ENCODE measurements at places on chromosomes 3 and 15.

- DNase-seq: no peak
Observed at GRCh38 chr15:36208868-36209582, 370.4 kb upstream of the CDIN1 start.

DNA sequence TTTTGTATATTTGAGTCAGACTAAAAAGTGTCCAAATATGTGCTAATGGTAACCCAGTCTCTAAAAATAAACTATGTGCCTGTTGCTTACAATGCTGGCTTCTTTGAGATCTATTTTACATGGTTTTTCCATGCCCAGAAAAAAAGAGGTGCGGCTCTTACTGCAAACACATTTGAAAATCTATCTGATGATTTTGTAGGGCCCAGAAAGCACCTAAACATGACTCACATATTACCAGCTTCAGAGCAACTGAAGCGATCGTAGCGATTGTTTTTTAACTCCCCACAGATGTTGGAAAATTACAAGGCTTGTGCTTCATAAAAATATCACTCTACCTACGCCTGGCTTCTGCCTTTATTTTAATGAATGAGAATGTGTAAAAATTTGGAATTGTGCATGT is 53.5 kb downstream of the SUCNR1 start:
- no peak for DNase-seq

DNA sequence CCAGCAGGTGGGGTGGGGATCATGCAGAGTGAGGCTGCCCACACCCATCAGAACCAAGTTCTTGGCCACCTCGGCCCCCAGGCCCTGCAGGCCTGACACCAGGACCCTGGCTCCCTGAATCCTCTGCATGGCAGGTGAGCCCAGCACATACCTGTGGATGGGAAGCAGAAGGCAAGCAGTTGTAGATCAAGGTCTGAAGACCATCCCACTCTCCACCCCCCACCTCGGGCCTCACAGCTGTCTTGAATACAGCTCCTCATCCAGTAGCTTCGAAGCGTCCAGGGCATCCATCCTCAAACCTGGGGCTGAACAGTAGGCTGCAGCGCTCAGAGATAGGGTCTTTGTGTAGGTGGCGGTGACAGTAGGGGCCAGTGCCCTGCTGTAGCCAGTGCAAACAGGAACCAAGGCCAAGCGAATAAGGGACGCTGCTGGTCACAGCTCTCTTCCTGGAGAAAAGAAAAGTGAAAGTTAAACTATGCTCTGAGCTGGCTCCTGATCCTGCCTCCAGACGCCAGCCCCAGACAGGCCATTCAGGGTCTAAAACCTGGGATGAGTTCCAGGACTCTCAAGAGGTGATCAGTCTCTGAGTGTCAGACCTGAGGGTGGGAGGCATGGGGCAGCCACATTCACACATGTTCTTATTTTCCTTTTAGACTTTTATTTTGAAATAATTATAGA is at the start of gene UBA7:
UBA7 (minus strand) TSS at position 457 of the 678 bp plus-strand sequence; CDS start at position 291, 166 bp downstream.
- no peak for DNase-seq

DNA sequence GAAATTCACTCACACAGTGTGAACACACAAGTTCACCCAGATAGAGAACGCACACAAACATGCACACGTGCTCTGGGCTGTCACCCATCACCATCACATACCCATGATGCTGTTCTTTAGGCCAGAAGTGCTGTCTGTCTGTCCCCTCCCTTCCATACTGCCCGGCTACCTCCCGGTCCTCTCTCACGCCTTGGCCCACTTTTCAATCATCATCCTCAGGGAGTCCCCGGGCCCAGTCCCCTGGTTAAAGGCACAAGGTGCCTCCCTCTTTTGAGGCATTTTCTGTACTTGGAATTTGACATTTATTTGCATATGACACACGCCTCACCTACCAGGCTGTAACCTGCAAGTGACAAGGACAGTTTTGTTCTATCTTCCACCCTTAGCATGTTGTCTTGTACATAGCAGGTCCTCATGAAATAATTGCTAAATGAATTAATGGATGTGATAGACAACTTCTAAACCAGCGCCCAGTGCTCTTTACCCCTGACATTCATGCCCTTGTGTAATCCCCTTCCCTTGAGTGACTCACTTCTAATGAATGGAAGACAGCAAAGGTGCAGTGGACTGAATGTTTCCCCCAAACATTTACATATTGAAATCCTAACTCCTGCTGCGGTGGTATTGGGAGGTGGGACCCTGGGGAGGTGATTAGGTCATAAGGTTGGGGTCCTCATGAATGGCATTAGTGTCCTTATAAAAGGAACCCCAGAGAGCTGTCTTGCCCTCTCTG is 73.9 kb upstream of the ADPGK start:
- DNase-seq: no peak

DNA sequence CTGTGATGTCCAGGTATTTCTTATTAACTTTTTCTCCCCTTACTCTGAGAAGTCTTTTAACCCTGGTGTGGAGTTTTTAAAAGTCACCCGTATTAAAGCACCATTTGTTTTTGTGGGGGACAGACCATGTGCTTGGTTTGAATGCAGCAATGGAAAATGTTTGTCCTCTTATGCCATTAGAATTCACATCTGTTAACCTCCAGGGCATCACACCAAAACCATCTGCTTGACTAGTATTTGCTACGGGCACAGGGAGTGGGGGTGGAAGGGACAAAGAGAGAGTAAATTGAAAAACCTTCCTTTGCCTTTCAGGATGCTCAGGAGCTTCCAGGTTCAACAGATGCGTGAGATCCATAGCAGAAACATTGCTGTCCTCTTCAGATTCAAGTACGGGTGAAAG is 61.4 kb upstream of the GOLGA8B start:
- DNase-seq: no peak

All from activated CD8-positive, alpha-beta memory T cell treated with anti-CD3 and anti-CD28 coated beads for 48 hours (primary cell).